ENCODE measurements at places on chromosomes 7 and 10. TPM values are rescaled to one million over a fixed set of nuclear protein-coding genes. Genes with fewer than 3 reads are reported as not detected.

The CCDC6 gene
- 36.2 TPM for total RNA-seq

The CPXM2 gene
- 81.6 TPM for total RNA-seq

The AGBL3 gene
- total RNA-seq: 5.3 TPM

The SPAM1 gene
- not detected for total RNA-seq

The SH2B2 gene
- total RNA-seq: 9.9 TPM

Data from sciatic nerve (tissue), 2 donors.